H1 (cell line): ENCODE measurements at places on chromosomes 12 and 14. TPM values are rescaled to one million over a fixed set of nuclear protein-coding genes. Genes with fewer than 3 reads are reported as not detected.

DNA sequence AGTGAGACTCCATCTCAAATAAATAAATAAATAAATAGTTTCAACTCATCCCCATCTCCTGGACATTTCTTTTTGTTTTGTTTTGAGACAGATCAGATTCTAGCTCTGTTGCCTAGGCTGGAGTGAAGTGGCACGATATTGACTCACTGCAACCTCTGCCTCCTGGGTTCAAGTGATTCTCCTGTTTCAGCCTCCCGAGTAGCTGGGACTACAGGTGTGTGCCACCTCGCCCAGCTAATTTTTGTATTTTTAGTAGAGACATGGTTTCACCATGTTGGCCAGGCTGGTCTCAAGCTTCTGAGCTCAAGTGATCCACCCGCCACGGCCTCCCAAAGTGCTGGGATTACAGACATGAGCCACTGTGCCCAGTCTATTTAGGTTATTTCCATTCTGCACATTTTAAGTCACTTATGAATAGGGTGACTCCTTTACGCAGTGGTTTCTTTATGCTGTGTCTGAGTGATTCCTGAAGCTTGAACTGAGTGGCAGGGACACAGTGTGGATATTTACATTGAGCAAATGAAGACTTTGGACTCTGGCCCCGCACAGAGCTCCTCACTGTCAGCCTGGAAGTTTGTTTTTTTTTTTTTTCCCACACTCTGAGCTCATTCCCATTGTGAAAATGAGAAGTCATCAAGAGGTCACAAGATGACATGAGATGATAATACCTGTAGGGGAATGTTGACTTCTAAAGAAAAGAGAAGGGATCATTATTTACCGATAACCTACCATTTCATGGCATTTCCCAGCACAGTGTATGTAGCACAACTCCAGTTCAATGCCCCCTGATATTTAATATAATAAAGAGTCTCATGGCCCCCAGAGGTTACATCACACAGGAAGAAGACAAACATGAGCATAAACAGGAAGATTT, 72.6 kb downstream of the TBX3 start:
- H3K4me1 ChIP-seq = no peaks in the 10 kb centered on the region
- no peak overlapping the region for H3K4me3 ChIP-seq
- H3K36me3 ChIP-seq = no peaks in the 10 kb centered on the region
- H3K27ac ChIP-seq = no peak overlapping the region
- H3K27me3 ChIP-seq = no peaks in the 10 kb centered on the region

GRCh38 chr12:93896952-93897351, 219.8 kb downstream of the CRADD start:
- no peak for DNase-seq
- no peak overlapping the region for H3K27ac ChIP-seq
- no peaks in the 10 kb centered on the region for H3K36me3 ChIP-seq
- H3K4me3 ChIP-seq = no peak overlapping the region
- H3K27me3 ChIP-seq = no peaks in the 10 kb centered on the region
- peaks cover 3% of the 10 kb centered on the region; the same call in 1 of the 2 replicates for H3K4me1 ChIP-seq

GRCh38 chr12:120134307-120134980, 17.9 kb upstream of the RAB35 start:
- no peaks in the 10 kb centered on the region for H3K4me1 ChIP-seq
- H3K27ac ChIP-seq = no peak overlapping the region
- no peak overlapping the region for H3K4me3 ChIP-seq
- no peaks in the 10 kb centered on the region for H3K27me3 ChIP-seq

- H3K36me3 ChIP-seq = peaks cover 34% of the 10 kb centered on the region
- H3K4me3 ChIP-seq = no peak overlapping the region
- H3K4me1 ChIP-seq = no peaks in the 10 kb centered on the region
- no peak overlapping the region for H3K27ac ChIP-seq
- H3K27me3 ChIP-seq = no peaks in the 10 kb centered on the region
Observed at GRCh38 chr12:2806700-2807099, 5.8 kb upstream of the ITFG2 start.

- no peak for DNase-seq
- no peak overlapping the region for H3K4me3 ChIP-seq
- no peak overlapping the region for H3K27ac ChIP-seq
- H3K4me1 ChIP-seq = no peaks in the 10 kb centered on the region
- no peaks in the 10 kb centered on the region for H3K27me3 ChIP-seq
Observed at GRCh38 chr14:61430066-61430757, 108.8 kb downstream of the PRKCH start.

SRRM4 gene
- 1.1 TPM in 2 replicates for total RNA-seq

ANKRD9 gene
- total RNA-seq = 35.0 and 37.0 TPM in 2 replicates

LGR5 gene
- 0.15 and 0.19 TPM in 2 replicates for total RNA-seq

BEGAIN gene
- 2.1 and 3.0 TPM in 2 replicates for total RNA-seq

PLEK2 gene
- 2.1 and 2.9 TPM in 2 replicates for total RNA-seq
